ENCODE measurements at places on chromosomes 7 and 10. TPM values are rescaled to one million over a fixed set of nuclear protein-coding genes. Genes with fewer than 3 reads are reported as not detected.

NPY gene
- total RNA-seq = not detected

NOBOX gene
- not detected for total RNA-seq

ANKRD7 gene
- 0.65 TPM for total RNA-seq

AGR3 gene
- not detected for total RNA-seq

TAS2R4 gene
- 1.7 TPM for total RNA-seq
